ENCODE measurements at places on chromosomes 7 and 10.

DNA sequence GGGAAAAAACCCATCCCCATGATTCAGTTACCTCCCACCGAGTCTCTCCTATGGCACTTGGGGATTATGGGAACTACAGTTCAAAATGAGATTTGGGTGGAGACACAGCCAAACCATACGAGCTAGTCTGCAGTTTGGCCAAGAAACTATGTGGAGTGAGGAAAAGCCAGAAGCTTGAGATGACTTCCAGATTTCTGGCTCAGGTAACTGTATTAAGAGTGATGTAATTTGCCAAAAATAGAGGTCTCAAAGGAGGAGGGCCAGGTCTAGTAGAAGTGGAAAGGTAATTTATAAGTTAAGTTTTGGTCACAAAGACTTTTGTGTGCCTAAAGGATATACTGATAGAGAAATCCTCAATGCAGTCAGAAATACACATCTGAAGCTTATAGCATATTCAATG, 279.7 kb upstream of the MGMT start:
- DNase-seq = no peak

- no peak for DNase-seq
Measured at GRCh38 chr10:69458430-69459100, 7.3 kb downstream of the TSPAN15 start.

GRCh38 chr10:3791974-3792633, 7.1 kb upstream of the KLF6 start:
- DNase-seq = no peak

DNA sequence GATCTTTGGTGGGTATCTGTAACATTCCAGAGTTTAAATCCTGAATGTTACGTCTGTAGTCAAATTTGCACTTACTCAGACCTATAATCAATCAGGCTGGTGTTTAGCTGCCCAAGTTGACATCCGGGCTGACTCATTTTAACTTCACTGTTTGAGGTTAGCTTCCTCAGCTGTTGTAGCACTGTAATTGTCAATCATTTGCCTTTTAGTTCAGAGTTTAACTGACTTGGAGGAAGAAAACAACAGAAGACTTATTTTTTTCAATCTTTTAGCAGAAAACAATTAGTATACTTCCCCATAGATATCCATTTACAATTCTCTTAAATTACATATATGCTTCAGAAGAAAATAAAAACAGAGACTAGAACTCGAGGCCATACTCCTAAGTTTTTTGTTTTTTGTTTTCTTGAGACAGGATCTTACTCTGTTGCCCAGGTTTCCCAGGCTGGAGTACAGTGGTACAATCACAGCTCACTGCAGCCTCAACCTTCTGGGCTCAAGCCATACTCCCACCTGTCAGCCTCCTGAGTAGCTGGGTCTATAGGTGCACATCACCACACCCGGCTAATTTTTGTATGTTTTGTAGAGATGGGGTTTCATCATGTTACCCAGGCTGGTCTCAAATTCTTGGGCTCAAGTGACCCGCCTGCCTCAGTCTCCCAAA, 38.5 kb upstream of the LRRC17 start:
- DNase-seq = peak; percentile 55

- no peak for DNase-seq
Measured at GRCh38 chr7:70214071-70214470, 615.8 kb downstream of the AUTS2 start.

GRCh38 chr10:12606461-12606860, 257.1 kb downstream of the CAMK1D start:
- DNase-seq = no peak

DNA sequence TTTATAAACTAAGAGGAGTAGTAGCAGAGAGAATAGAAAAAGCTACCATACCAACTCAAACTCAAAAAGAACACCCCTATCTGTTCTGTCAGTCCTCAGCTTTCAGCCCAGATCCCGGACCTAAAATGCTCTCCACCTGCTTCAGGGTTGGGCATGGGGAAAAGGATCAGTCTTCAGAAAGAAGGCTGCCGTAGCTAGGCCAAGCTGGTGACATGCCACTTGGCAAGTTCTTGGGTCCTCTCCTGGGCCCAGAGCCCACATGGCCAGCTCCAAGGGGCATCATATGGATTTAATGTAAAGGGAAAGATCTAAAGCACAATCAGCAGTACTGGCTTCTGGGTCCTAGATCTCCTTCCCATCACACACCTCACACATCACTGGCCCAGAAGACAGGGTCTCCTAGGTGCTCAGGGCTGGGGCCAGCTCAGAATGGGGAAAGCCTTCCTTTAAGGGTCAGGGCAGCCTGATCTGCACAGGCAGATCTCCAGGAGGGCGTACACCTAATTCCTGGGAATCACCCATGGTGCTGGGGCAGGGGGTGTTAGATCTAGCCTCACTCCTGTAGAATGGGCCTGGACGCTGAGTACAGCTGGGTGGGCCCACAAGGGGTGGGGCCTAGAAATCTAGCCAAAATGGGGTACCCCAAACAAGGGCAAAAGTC, 2.5 kb downstream of the VAX1 start:
- no peak for DNase-seq

DNA sequence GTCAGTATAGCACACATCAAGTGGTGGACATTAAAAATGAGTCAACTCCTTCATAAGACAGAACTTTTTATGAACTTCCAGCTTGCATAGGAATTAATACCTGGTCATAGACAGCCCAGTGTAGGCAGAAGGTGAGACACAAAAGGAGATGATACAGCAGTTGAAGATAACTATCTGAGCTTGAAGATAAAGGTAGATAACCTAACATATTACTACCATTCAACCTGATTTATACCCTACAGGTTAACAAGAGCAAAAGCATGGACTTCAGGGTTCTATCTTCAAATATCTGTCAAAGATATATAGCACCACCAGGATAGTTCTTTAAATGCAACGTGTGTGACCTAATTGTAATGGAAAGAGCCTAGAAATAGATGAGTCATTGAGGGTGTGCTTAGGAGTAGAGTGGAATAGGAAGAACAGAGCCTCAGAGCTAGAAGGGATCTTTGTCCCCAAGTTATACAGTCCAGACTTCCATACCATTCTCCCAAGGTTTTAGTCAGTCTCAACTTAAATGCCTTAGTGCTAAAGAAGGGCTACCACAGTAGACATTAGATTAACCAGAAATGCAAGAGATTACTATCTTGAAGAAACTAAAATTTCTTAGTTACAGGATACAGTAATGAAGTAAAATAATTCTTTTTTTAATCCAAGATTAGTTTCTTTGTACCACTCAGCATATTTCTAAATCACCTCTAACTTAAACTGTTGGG, 9.2 kb downstream of the ZNF800 start:
- no peak for DNase-seq

- DNase-seq = no peak
Measured at GRCh38 chr7:32481921-32482320, 8.3 kb downstream of the LSM5 start.

- no peak for DNase-seq
Measured at GRCh38 chr7:90613088-90613498, 17.0 kb downstream of the CDK14 start.

- no peak for DNase-seq
Measured at GRCh38 chr7:43249823-43250145, 137.3 kb downstream of the HECW1 start.

DNA sequence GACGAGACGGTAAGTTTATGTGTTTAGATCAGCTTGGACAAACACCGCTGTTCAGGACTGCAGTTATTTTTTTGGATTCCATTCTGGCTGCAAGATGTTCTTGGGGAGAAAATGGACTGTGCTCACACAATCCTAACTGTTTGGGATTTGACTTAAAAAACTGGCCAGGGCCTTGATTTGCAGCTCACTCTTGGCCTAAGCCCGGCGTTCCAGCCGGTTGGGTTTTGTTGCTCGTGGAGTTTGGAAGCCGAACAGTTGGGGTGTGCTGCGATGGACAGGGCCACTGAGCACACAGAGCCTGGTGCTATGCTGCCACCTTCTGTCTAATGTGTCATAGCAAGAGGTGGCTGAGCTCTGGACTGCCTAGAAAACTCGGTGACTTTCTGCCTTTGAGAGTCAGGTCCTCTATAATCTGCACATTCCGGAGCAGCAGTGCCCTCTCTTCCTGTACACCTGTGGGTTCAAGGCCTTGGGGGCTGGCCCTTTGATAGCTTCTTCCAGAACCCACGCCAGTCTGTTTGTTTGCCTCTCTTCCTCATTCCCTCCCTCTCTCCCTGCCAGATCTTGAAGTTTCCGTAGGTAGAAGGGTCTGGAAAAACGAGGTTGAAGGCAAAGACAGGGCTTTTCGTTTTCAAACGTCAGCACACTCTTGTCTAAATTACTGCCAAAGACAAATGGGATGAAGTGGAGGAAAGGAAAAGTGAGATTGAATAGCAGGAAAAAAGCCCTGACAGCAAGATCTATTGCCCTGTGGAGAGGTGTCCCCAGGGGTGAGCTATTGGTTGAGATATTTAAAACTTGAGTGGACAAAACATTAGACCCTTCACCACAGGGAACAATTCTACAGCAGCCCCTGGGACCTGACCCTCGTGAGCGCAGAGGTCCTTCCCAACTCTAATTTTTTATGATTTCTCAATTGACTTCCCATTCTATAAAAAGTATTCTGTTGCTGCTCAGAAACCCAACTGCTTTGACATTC, 167.5 kb upstream of the HABP2 start:
- DNase-seq = peak; percentile 87

DNA sequence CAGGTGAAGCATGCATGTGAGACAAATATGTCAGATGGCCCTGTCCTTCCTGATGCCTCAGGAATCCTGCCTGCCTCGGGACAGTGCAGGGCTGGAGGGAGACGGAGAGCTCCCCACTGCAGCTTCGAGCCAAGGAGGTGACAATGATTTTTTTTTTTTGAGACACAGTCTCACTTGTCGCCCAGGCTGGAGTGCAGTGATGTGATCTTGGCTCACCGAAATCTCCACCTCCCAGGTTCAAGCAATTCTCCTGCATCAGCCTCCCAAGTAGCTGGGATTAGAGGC, 68.8 kb downstream of the OAT start:
- DNase-seq = no peak

GRCh38 chr7:48298779-48299178, 127.5 kb downstream of the ABCA13 start:
- DNase-seq = peak; percentile 32

GRCh38 chr7:156379324-156380070, 261.1 kb upstream of the RNF32 start:
- no peak for DNase-seq

DNA sequence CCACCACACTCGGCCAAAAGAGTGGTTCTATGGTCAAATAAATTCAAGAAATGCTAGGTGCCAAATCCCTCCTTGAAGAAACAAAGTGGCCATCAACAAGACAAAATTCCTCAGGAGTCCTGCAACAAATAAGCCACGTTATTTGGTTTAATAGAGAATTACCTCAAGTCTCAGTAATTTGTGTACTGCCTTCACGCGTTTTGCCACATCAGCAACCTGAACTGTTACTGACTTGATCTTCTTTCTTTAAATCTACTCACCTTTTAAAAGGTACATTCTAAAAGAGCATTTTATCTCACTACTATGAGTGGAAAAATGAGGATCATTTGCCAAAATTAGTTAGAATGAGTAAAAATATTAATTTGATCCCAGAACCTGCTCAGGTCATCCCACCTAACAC, 34.6 kb upstream of the LCOR start:
- DNase-seq = no peak

DNA sequence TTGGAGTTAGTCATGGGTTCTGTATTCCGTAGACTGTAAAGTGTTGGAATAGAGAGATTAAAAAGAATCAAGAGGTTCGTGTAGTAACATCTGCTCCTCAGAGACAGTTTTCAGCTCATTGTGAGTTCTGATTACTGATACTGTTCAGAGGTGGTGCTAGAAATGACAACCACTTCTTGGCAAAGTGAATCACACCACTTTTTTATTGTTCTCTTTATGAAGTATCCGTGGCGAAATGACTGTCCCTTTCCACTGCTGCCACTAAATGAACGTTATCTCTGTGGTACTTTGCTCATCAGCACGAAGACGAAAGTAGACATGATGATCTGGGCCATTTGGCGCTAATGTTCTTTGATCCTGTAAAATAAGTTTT, 860 bp downstream of the RPP30 start:
- no peak for DNase-seq

DNA sequence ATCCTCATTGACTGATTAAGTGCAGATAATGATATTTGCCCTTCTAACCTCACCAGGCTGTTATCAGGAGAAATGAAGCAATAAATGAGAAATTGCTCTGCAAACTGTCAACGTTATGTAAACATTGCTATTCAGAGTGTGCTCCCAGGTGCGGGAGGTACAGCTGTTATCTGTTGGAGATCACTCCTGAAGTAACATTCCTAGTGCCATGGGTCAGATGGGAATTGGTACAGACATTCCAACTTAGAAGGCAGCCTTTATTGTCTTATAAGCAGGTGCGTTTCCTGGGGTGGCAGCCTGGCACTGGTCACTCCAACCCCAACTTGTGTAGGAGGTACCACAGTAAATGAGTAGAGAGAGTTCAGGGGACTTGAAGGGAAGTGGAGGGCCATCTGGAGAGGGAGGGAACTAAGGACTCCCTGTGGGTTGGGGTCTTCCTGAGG, 36.8 kb downstream of the HK1 start:
- no peak for DNase-seq

GRCh38 chr10:113049881-113050280, 99.8 kb downstream of the TCF7L2 start:
- DNase-seq = no peak

GRCh38 chr10:44908066-44908749, 2.9 kb upstream of the TMEM72 start:
- DNase-seq = no peak

DNA sequence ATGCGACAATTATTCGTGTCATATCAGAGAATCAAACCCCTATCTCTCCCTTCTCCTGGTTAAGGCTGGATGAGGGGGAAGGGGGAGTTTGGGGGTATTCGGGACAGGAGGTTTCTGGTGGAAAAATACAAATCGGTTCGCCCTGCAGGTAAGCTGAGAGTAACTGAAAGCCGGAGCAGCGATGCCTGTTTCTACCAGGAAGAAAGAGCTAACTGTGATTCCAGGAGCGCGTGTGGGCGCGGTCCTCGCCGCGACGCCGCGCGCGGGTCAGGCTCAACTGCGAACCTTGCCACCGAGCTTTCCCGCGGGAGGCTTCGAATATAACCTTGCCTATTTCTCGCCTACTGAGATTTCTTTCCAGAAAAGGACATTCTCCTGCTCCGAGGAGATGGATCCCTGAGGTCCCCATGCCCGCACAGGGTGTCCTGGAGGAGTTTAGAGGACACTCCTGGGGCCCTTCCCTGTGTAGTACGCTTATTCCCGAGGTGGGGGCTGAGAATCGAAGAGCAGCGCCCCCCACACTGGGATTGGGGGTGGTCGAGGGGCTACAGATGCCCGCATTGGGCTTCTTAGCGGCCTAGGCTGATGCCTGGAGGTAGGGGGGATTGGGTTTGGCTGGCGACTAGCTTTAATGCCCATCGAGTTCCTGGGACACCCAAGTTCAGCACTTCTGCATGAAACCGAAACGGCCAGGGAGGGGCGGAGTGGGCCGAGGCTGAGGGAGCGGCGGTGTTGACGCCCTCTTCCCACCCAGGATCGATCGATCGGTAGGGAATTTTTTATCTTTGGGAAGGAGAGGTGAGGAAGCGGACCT, 13.0 kb upstream of the DLX6 start:
- no peak for DNase-seq

GRCh38 chr7:29593459-29593858, 29.8 kb downstream of the PRR15 start:
- DNase-seq = no peak
